Activated CD4-positive, alpha-beta T cell treated with anti-CD3 and anti-CD28 coated beads, Interleukin-2, amount 10 ng/mL, durations not matched to agents 7 days and 5 days (primary cell): ENCODE measurements at places on chromosomes 3 and 15.
A peak's percentile ranks its signal among the peaks of the same experiment; 100 is the strongest.

- peak; percentile 33 for DNase-seq
These were observed 125.0 kb downstream of the CHSY1 start for GRCh38 chr15:101126618-101127505.

DNA sequence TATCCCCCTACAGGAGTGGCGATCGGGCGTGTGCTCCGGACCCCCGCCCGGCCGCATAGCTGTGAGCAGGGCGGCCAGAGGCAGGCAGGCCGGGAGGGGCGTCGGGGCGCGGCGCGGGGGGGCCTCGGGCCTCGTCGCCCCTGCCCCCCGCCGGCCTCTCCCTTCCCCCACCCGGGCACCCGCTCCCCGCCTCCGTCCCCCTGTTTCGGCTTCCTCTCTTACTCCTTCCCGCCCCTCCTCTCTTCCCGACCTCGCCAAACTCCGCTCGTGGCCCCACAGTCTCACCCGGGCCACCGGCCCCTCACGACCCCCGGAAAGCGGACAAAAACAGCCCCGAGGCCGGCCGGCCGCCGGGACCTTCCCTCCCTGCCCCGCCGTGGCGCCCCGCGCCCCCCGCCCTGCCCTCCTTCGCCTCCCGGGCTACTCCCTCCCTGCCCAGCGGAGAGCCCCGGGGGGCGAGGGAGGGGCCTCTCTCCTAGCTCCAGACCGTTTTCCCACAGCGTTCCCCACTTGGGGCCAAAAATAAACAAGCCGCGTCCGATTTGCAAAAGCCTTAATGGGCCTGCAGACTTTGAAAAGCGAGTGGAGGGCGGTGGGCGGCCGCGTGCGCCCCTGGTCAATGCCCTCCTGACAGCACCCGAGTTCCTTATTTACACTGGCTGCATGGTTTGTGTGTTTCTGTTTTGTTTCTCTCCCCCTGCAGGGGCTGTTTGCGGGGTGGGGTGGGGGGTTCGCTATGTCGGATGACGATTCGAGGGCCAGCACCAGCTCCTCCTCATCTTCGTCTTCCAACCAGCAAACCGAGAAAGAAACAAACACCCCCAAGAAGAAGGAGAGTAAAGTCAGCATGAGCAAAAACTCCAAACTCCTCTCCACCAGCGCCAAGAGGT lies 1.0 kb downstream of the UBE2E1 start:
- DNase-seq, result peak; percentile 10

- DNase-seq, result no peak
These were observed 34.0 kb upstream of the GK5 start for GRCh38 chr3:142259359-142259758.

GRCh38 chr3:56867671-56868070 lies 65.9 kb upstream of the ARHGEF3 start:
- no peak for DNase-seq

DNA sequence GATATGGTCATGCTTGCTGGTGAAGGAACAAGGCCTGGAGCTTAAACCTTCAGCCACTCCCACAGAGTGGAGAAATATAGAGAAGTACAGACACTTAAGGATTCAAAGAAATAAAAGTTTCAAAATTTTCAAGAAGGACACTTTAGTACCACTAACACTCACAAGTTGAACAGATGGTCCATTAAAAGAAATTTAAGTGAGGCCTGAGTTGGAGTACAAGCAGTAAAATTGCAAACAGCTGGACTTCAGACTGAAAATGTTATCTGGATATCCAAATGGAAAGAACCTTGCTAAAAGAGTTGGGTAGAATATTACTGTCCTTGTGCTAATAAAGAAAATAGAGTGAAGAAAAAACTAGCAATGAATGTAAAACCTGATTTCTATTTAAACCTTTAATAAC lies 397.1 kb upstream of the KCNMB2 start:
- no peak for DNase-seq
